ENCODE measurements at places on chromosomes 5 and 9.

- DNase-seq: no peak
Measured at GRCh38 chr5:32394981-32395380, 49.6 kb downstream of the ZFR start.

GRCh38 chr9:127679506-127679905, 27.3 kb upstream of the CFAP157 start:
- DNase-seq: no peak

GRCh38 chr5:60487885-60488442, 212.0 kb downstream of the DEPDC1B start:
- no peak for DNase-seq

DNA sequence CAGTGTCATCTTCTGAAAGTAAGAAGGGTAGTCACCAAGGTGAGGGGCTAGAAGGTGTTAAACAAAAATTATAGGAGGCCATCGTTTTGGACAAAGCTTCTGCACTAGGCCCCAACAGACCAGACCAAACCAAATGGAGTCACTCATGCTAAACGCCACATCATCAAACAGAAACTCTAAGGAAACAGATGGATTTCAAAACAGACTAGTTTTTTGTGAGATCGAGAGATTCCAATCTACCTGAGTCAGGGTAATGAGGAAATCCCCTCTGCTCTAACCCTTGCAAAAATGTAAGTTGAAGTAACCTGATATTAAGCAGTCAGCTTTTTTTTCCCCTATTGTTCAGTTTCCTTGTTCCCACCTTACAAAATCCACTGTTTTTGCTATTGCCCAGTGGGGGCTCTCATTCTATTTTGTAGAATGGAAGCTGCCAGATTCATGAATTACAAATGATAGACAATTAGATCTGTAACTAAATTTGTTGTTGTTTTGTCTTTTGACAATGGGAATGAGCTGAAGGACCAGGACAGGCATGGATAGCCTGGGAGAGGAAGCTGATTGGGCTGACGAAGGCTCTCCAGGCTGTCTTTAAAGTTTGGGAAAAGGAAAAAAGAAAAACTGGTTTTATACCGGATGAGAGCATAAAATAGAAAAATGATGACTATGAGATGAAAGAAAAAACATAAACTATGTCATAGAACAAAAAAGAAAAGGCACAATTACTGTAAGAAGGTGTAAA, 94.7 kb upstream of the ADAMTSL1 start:
- DNase-seq: no peak

GRCh38 chr9:20681467-20681866, 2.6 kb upstream of the FOCAD start:
- DNase-seq: no peak

- DNase-seq: no peak
Measured at GRCh38 chr9:129902740-129903134, 67.5 kb downstream of the USP20 start.

- DNase-seq: no peak
Measured at GRCh38 chr5:91957666-91958065, 574.5 kb upstream of the ARRDC3 start.

GRCh38 chr5:53418826-53419658, 61.4 kb upstream of the FST start:
- no peak for DNase-seq

DNA sequence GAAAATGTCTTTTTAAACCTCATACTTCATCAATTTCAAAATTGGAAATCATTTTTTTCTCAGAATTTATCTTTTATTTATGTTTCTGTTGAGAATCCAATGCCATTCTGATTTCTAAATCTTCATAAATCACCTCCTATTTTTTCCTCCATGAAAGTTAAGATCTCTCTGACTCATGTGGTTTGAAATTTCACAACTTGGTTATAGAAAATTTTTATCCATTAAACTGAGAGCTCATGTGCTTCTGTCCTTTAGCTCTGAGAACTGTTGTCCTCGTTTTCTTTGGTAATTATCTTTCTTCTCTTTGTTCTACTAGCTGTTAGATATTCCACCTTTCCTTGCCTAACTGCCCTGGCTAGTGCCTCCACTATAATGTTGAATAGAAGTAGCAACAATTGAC, 1.5 kb upstream of the RNF180 start:
- no peak for DNase-seq

DNA sequence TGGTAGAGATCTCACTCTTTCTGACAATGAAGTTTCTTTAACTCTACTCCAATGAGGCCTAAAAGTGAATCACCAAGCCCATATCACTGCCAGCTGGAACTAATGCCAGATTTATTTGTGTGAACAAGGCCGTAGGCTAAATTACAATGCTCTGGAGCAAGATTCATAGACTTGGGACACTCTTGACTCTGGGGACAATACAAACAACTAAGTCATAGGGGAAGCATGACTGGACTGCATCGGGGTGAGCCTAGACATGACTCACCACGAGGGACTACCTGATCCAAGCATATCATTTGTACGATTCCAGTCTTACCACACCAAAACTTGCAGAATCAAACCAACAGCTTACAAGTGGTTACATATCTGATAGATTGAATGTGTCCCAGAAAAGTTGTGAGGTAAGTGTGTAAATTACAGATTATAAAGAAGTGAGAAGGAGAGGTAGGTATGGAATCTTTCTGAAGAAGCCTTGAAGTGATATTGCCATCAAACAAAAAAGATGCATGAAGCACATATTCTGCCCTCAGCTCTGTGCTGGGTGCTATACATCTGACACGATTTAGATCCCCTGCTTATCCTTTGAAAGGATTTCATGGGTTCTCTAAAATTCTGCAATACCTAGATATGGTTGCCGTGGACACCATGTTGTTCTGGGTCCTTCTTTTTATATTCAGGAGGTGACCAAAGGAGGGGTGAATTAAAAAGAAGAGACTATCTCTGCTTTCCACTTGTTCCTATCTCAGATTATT, 199.3 kb upstream of the PDE4D start:
- DNase-seq: no peak

DNA sequence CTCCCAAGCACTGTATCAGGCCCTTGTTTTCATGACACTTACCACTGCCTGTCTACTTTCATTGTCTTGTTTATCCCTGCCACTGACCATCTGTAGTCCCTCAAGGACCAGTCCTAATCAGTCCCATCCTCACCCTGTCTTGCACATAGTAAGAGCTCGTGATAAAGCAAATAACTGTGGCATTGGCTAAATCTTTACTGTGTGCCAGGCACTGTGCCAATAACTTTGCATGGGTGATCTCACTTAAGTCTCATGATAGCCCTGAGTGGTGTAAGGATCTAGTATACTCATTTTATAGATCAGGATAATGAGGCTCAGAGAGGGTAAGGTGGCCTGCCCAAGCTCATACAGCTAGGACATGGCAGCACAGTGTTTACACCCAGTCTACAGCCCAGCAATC, 5.6 kb downstream of the CDX1 start:
- DNase-seq: no peak

DNA sequence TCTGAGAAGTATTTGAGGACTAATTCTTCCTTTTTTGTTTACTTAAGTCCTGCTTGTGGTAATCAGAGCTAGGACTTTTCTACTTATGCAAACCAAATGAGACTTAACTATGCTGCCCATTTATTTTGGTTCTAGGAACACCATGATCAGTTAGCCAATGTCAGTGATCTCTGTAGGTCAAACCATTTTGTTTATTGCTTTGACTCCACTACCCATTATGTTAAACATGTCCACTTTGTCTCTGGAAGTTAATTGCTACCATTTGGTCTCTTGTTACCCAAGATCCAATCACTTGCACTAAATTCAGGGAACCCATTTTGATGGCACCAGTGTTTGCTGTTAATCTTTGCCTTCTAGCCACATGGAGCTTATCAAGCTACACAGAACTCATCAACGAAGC, 161.9 kb downstream of the CCDC171 start:
- no peak for DNase-seq

GRCh38 chr9:17081814-17082213, 53.0 kb upstream of the CNTLN start:
- DNase-seq: no peak
